ENCODE measurements at places on chromosomes 12 and 14.

GRCh38 chr14:22802860-22803686 lies 12.2 kb downstream of the SLC7A7 start:
- no peak for DNase-seq

- DNase-seq, result peak; percentile 54
These were observed 2.4 kb upstream of the KRT8 start for GRCh38 chr12:52907092-52907810.

DNA sequence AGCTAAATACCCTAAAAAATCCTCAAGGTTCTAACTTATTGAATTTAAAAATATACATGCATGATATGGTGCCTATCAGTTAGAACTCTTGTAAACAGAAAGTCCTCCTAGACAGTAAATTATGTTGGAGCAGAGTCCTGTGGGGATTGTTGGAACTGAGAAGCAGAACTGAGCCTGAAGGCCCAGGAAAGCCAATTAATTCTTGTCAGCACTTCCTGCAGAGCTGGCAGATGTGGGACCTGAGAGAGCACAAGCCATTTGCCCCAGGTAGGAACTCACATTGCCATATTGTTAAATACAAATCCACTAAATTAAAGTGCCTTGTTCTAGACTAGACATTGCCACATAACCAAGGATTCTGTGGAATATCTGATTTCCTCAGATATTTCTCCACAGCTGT lies 117.1 kb downstream of the RTN1 start:
- DNase-seq, result no peak

DNA sequence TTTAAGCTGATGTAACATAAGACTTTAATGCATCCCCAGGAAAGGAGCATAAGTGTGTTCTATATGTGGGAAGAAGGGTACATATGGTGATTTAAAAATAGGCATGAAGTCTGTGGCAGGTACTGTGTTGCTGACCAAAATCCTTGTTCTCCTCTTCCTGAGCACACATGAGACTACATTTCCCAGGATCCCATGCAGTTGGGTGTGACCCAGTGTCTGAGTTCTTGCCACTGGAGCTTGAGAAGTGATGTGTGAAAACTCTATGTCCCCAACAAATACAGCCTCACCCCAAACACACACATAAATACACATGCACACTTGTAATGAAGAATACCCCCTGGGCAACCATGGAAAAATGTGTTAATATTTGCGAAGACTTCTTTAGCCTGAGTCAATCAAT lies 8.5 kb upstream of the SMIM10L1 start:
- no peak for DNase-seq

- no peak for DNase-seq
These were observed 101.4 kb upstream of the FKBP4 start for GRCh38 chr12:2693244-2693860.

- peak; percentile 83 for DNase-seq
These were observed 77.7 kb downstream of the FLRT2 start for GRCh38 chr14:85607651-85608081.

DNA sequence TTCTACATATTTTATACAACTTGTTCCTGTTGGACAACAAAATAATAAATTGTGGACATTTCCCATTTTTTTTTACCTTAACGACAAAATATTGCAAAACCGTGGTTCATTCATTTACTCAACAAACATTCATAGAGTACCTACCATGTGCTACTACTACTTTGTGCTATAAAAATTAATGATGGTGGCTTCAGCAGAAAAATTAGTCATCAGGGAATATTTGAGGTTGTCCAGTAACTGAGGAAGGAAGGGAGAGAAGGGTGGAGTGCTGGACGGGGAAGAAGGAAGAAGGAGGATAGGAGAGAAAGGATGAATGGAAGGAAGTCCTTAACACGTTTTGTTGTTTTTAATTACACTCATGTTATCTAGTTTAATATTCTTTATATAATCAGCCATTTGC lies 53.7 kb downstream of the PPFIBP1 start:
- DNase-seq, result peak; percentile 48

DNA sequence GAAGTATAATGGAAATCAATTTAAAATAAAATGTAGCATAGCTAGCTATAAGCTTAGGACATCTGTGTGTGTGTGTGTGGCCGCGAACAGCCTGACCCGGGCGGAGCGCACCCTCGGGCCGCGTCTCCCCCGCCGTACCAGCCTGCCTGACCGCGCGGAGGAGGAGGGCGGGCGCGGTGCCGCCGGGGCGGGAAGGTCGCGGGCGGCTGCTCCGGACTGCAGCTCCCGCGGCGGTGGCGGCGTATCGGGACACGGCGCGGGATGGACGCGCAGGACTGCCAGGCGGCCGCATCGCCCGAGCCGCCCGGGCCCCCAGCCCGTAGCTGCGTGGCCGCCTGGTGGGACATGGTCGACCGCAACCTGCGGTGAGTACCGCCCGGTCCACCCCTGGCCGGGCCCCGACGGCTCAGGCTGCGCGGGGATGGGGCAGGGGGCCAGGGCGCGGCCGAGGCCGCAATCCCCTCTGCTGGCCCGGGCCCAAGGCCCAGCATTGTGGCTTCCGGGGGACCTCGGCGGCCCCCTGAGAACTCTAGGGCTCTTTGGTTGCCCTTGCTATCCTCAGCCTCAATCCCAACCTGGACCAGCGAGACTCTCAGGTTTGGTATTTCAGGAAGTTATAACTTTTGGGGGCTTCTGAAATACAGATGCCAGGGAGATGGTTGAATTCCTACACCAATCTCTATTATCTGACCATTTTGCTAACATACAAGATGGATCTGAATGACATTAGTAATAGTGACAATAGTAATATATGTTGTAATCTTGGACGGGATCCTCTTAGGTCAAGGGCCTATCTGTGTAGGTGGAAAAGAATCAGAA lies at the start of gene ABHD12B:
ABHD12B (plus strand) TSS at position 140 of the 819 bp plus-strand sequence; CDS start at position 262, 122 bp downstream.
- no peak for DNase-seq

DNA sequence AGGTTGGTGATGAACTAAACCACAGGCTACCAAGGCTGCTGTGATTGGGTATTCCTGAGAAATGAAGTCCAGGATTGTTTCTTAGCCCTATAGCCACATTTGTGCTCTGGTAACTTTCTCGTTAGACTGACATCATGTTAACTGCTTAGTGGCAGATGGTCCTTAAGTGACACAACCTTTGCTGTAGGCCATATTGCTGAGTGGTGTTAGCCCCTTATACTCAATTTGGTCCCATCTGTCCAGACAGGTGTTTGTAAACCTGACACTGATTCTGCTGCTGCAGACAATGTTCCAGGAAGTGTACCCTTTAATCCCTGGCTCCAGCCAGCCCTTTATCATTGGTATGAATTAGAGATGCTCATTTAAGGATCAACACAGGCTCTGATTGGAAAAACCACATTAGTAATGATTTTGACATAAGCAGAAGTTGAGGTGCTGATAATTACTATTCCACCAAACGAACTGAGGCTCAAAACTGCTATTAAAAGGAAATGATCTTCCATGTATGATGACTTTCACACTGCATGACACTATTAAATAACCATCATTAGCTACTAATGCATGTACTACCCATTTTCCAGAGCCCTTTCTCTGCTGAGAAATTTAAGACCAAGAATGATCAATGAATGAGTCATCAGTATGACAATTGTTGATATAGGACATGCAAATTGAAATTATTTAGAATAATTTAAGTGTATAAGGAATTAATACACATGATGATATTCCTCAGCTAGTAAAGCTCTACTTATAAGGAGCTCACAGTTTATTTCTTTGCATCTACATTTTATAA lies 3.6 kb upstream of the SSTR1 start:
- no peak for DNase-seq

GRCh38 chr12:98696036-98696646 lies 51.1 kb downstream of the APAF1 start:
- DNase-seq, result no peak

- DNase-seq, result no peak
These were observed 62.1 kb upstream of the GNPNAT1 start for GRCh38 chr14:52853522-52853854.

- no peak for DNase-seq
These were observed 1.4 kb downstream of the HSP90AA1 start for GRCh38 chr14:102085488-102085887.

DNA sequence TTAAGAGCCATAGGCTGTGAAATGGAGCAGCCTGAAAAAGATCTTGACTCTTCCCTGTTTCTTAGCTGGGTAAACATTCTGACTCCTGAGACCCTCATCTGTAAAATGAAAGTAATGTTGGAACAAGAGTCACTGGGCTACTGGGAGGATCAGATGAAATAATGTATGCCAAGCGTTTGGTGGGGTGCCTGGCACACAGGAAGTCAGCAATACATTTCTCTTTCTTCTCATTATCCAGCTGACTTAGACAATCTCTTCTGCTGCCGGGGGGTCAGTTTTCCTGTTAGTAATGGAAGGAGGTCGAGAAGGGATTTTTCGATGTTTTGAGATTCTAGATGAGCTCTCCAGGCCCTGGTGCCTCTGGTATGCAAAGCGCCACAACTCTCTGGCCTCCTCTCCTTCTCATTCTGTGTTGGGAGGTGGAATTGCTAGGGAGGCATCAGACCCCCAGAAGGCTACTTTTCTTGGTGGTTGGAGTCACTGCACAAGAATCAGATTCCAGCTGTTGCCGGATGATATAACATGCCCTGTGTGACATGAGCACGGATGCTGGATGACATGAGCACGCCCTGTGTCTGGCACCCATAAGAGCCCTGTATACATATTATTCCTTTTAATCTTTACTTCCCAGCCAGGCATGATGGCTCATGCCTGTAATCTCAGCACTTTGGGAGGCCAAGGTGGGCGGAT lies 4.3 kb downstream of the OASL start:
- no peak for DNase-seq

- DNase-seq, result no peak
These were observed 483.3 kb downstream of the ZFP36L1 start for GRCh38 chr14:68309616-68310015.

DNA sequence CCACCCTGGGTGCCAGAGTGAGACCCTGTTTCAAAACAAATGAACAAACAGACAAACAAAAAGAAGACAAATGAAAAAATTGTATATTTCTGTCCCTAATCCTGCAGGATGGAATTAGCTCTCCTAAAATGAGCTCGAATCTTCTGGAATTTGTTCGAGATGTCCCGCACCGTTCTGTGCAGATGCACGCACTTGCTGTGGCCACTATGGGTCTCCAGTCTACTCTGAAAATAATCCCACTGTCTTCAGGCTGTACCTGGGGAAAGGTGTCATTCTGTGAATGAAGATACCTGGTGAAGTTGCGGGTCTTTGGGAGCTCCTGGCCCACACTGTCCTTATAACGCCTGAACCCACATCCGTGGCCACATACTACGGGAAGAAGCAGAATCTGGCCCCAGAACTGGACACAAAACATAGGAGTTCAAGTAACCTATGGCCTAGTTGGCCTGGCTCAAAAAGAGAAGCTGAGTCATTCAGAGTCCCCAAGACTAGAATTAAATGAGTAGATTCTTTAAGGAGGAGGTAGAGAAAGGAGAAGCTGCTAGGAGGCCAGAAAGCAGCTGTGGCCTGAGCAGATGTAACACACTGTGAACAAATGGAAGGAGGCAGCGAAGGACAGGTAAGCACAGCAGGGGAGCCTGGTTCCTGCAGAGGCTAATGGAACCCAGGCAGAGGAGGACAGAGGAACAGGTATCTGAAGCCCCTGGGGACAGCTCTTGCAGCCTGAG lies 108.6 kb downstream of the FOXN3 start:
- DNase-seq, result no peak

DNA sequence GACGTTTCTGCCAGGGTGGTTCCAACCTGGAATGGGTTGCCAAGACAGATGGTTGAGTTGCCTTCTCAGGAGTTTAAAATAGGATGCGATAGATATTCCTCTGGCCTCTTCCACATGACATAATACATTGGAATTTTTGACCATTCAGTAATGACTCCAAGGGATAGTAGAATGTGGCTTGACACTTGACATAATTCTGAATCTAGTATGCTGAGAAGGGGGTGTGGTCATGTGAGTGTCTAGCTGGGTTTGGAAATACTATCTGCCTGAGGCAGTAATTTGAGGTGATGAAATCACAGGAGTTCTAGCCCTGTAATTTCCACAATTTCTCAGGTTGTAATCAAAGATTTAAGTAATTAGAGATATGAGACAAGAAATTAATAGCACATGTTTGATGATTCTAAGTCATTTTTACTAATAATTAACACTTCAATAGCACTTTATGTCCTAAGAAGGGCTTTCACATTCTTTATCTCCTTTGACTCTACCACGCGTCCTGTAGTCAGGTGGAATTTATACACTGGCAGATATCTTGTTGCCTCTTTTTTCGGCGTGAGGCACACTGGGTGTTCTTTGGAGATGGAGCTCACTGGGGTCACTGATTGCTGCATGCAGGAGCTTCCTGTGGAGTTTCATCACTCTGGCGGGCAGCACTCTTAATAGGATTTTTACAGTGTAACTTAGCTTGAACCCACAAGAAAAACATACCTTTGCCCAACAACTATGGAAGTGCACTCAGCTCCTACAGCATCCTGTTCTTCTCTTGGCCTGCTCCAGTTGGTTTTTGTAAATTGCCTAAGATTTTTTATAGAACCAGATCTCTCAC lies 3.2 kb upstream of the AMIGO2 start:
- peak; percentile 97 for DNase-seq

DNA sequence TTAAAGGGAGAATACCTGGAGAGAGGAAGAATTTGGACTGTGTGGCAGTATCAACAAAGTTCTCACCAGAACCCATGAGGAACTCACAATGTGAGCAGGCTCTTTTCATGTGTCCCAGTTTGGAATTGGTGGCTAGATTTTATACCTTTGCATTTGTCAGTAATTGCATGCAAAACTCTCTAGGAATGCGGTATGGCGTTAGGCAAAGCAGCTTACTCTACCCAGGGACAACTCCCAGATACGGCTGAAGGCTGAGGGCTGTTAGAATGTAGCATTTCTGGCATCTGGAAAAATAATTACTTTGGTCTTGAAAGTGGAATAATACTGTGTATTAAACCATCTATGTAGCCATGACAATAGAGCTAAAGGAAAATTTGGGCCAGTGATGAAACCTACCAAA lies 635.5 kb downstream of the SLC16A7 start:
- DNase-seq, result peak; percentile 1

DNA sequence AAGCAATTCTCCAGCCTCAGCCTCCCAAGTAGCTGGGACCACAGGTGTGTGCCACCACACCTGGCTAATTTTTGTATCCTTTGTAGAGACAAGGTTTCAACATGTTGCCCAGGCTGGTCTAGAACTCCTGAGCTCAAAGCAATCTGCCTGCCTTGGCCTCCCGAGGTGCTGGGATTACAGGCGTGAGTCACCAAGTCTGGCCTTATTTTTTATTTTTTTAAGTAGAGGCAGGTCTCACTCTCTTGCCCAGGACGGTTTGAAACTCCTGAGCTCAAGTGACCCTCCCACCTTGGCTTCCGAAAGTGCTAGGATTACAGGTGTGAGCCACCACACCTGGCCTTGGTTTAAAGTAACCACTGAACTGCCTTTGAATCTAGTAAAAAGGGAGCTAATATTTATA lies 56.8 kb downstream of the SPPL3 start:
- DNase-seq, result no peak

- DNase-seq, result no peak
These were observed 1.0 kb upstream of the RDH16 start for GRCh38 chr12:56958422-56958821.

GRCh38 chr12:119749666-119750065 lies 81.7 kb downstream of the PRKAB1 start:
- DNase-seq, result peak; percentile 13

DNA sequence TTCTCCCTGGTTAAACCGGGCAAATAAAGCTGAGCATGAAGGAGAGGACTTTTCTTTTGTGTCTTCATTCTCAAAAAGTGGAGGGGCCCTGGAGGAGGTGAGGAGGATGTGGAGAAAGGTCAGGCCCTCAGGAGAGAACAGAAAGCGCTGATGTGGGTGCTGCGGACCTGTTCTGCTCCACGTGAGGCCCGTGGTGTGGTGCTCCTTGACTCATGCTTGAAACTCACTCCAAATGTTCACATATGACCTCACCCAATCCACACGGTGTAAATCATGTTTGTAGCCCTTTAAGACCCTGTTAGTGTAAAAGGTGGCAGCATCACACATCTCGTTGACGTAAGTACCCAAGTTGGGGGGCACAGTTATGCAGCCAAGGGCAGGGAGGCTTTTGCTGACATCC lies 126.2 kb downstream of the FOXN3 start:
- DNase-seq, result no peak
